ENCODE measurements at places on chromosomes 4 and X. TPM values are rescaled to one million over a fixed set of nuclear protein-coding genes. Genes with fewer than 3 reads are reported as not detected.

The FOXR2 gene
- not detected for polyA plus RNA-seq

The HNRNPDL gene
- polyA plus RNA-seq: 197 TPM

The NLRP2B gene
- not detected for polyA plus RNA-seq

The PDHA1 gene
- 71.8 TPM for polyA plus RNA-seq

The DCUN1D4 gene
- 22.9 TPM for polyA plus RNA-seq

The PCDH18 gene
- polyA plus RNA-seq: 26.8 TPM

The XAGE2 gene
- not detected for polyA plus RNA-seq

The RBMXL3 gene
- not detected for polyA plus RNA-seq

The RS1 gene
- polyA plus RNA-seq: 0.03 TPM

The FREM3 gene
- 0.02 TPM for polyA plus RNA-seq

The TECRL gene
- polyA plus RNA-seq: not detected

Measured in H1 (cell line).